ENCODE measurements at places on chromosomes 13 and 19. TPM values are rescaled to one million over a fixed set of nuclear protein-coding genes. Genes with fewer than 3 reads are reported as not detected.

Gene ZNF541
- total RNA-seq, result 0.27 TPM

Gene SLC17A7
- total RNA-seq, result 0.09 TPM

Gene ZNF548
- 12.1 TPM for total RNA-seq

Gene ZNF154
- 2.4 TPM for total RNA-seq

Gene FFAR3
- total RNA-seq, result not detected

Gene KDM4B
- 24.5 TPM for total RNA-seq

Gene ESD
- 63.2 TPM for total RNA-seq

Gene SIGLEC6
- total RNA-seq, result not detected

Gene ZNF229
- total RNA-seq, result 18.0 TPM

Gene LILRB2
- not detected for total RNA-seq

Gene MEIOSIN
- not detected for total RNA-seq

Gene CEACAM1
- total RNA-seq, result 0.38 TPM

Gene ZNF728
- total RNA-seq, result not detected

Gene RFPL4A
- total RNA-seq, result not detected

Gene SCAF1
- 10.0 TPM for total RNA-seq

Gene KRTDAP
- not detected for total RNA-seq

Gene CDC37
- 421 TPM for total RNA-seq

Gene LILRA6
- total RNA-seq, result not detected

Gene ZNF577
- total RNA-seq, result 6.6 TPM

Gene NRTN
- not detected for total RNA-seq

Gene FLT3
- not detected for total RNA-seq

Gene RASGRP4
- total RNA-seq, result not detected

Gene LGALS14
- total RNA-seq, result not detected

Gene SIAH3
- total RNA-seq, result under 0.01 TPM

Gene GPR183
- not detected for total RNA-seq

Gene DCT
- not detected for total RNA-seq

Gene DOCK6
- total RNA-seq, result 46.7 TPM

Gene ZNF527
- 5.8 TPM for total RNA-seq

Gene HCN2
- 2.9 TPM for total RNA-seq

Gene MIR17HG
- 7.2 TPM for total RNA-seq

Gene IQCN
- total RNA-seq, result under 0.01 TPM

Gene CATSPERD
- not detected for total RNA-seq

Gene PSG2
- total RNA-seq, result not detected

Gene WBP4
- total RNA-seq, result 7.7 TPM

Gene CAMSAP3
- under 0.01 TPM for total RNA-seq

Gene KIR3DL1
- not detected for total RNA-seq

Gene COL4A1
- total RNA-seq, result 564 TPM

Gene NKPD1
- 0.09 TPM for total RNA-seq

Gene NEK5
- 0.09 TPM for total RNA-seq

Gene TNNI3
- total RNA-seq, result not detected

Gene MICU2
- 34.3 TPM for total RNA-seq

Gene TPP2
- total RNA-seq, result 41.2 TPM
